WERI-Rb-1 (cell line): ENCODE measurements at places on chromosomes 5 and 9.

- DNase-seq = no peak
These were observed 158.8 kb downstream of the MEF2C start for GRCh38 chr5:88724201-88724600.

- DNase-seq = no peak
These were observed 313.9 kb downstream of the TLE1 start for GRCh38 chr9:81375187-81376100.

- DNase-seq = no peak
These were observed 65.1 kb upstream of the IL6ST start for GRCh38 chr5:56059854-56060253.

DNA sequence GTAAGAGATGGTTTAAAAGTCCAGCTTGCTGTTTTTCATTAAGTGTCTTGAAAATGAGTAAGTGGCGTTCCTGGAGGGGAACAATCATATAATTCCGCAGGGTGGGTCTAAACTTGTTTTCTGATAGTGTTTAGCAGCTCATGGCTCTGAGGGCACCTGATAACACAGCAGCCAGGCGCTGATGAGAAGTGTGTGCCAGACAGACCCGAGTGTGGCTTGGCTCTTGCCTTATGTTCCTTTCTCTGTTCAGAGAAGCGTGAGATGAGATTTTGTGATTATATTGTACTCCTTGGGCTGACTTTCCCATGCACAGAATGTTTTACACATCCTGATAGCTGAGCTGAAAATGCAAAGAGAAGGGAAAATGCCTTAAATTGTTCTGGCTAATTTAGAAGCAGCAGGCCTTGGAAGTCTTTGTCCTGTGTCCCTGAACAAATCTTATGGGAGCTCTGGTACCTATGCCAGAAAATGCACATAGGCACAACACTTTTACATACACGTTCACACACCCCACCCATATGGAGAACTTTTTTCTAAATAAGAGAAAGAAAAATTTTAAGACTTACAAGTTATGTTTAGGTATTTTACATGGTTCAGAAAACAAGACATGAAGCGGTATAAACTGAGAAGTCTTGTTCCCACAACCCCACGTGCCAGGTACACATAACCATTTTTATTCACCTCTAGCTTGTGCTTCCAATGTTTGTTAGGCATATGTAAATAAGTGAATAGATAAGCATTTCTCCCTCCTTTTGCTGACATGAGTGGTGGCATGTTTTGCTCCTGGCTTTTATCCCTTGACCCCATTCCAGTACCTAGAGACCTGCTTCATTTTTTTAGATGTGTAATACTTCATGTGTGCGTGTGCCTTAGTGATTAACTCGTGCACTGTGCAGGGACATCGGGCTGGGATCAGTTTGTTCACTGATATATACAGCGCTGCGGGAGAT is 152.2 kb upstream of the OTULINL start:
- DNase-seq = no peak

GRCh38 chr9:90926936-90927335 is 125.3 kb downstream of the SYK start:
- DNase-seq = no peak

- no peak for DNase-seq
These were observed 1408.4 kb upstream of the WWC1 start for GRCh38 chr5:166883016-166883415.

GRCh38 chr9:133405508-133406438 is 12.0 kb downstream of the REXO4 start:
- no peak for DNase-seq

DNA sequence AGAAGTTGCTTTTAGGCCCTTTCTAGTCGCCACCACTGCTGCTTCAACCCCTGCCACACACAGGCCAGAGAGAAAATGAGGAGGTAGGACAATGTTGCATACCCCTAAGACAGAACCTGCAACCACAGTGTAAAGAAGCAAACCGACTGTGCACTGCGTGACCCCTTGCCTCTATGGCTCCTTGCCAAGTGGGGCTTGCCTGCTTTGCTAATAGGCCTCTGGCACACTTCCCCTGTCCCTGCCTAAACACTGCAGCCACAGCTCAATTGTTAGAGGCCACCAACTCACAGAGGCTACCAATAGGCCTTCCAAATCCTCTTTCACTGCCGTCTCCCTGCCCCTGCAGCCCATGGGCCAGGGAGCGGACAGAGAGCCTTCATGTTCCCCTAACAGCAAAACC is 280.1 kb downstream of the CDH10 start:
- no peak for DNase-seq

DNA sequence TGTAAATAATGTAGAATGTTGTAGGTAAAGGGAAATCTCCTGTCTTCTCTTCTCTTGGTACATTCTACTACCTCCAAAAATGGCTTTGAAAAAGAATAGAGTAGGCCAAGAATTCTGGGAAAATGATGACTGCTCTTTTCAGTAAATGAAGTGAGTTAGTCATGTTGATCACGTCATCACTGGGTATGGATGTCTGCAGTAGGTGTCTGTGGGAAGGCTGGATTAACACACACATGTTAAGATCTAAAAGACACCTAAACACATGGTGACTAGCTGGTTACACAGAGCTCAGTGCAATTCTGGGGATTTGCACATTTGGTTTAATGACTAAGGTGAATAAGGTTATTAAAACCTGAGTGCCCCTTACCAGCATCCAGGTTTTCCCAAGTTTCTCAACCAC is 161.5 kb downstream of the CEP120 start:
- no peak for DNase-seq
